ENCODE measurements at places on chromosomes 6 and 20.

DNA sequence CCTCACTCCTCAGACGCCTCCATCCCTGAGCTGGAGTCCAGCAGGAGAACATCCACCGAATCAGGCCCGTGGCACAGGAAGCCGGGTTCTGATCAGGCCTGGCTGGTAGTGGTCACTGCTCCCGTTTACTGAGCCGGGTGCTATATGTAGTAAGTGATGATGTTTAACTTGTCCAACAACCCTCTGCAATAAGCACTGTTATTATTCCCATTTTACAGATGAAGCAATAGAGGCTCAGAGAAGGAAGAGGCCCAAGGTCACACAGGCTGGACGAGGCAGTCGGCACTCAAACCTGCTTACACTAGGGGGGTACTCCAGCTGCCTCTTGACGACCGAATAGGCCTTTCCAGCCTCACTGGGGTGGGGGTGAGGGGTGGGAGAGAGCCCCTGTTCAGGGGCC, 14.3 kb upstream of the VSTM2L start:
- no peak for DNase-seq

DNA sequence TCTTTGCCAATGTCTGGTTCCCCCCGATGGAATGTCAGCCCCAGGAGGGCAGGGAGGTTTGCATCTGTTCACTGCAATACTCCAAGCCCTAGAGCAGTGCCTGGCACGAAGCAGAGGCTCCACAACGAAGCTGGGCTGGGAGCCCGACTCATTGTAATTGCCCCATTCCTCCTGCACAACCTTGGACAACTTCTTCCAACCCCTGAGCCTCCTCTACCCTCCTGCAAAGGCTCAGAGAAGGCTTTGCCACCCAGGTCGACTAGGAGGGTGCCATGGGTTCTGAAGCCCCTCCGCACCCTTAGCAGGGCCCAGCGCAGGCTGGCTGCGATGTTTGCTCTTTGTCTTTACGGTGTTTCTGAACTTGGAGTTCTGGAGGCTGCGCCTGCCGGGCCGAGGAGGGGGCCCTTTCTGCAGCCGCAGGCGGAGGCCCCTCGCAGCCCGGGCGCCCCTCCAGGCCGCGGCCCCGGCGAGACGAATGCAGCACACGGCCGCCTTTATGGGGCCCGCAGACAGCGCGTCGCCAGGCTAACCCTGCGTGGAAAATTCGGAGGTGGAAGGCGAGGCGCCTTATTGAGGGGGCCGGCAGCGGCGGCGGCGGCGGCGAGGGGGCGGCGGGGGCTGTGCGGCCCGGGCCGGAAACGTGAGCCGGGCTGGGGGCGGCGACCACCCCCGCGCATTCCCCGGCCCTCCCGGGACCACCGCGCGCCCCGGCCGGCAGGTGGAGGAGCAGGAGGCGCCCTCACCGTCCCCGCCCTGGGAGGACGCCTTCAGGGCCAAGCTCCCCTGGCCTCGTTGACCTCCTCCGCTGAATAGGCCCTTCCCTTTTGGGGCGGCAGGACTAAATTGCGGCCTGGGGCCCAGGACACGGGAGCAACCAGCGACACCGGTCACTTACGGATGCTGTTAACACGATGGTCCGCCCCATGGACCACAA, 27.0 kb downstream of the SNAI1 start:
- DNase-seq: no peak

DNA sequence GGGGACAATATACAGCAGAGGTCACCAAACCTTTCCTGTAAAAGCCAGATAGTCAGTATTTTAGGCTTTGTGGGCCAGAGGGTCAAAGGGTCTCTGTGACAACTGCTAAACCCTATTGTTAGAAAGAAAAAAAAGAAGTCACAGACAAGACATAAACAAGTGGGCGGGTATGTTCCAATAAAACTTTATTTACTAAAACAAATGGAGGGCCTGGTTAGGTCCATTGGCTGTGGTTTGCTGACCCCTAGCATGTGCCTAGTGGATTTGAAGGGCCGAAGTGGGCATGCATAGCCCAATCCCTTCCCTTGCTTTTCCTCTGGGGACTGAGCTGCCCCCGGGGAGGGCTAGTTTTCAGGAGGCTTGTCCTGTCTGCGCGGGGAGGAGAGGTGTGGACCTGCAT, 78.9 kb downstream of the SULF2 start:
- DNase-seq: no peak

- no peak for DNase-seq
Observed at GRCh38 chr6:151001387-151002056, 136.0 kb downstream of the MTHFD1L start.

DNA sequence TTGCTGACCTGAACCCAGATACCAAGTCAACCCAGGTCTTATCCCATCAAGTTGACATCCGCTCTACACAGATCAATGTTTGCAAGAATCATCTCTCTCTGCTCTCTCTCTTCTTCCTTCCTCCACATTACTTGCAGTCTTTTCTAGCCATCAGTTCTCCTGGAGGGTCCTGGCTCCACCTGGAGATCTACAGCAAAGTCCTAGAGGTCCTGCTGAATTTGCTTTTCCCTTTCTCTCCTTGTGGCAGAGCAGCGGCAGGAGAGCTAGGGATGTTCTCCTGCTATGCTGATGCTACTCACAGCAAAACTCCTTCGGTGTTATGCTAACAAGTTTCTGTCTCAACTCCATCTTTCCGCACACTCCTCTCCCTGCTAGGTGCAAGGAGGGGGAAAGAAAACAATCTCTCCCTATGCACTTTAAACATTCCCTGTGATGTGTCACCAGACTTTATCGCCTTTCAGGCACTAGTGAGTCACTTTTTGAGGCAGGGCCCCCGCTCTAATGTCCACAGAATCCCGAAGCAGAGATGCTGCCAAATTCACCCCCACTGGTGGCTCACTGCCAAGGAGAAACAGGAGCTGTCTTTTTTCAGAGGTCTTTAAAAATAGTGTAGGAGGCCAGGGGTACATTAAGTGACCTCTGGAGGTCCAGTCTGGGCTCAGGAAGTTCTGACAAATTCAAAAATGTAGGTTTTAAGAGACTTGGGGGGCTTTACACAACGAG, 62.6 kb downstream of the FAM50B start:
- DNase-seq: no peak

- no peak for DNase-seq
Observed at GRCh38 chr6:4489538-4489937, 286.7 kb upstream of the CDYL start.

GRCh38 chr6:119346936-119347335, 2.6 kb downstream of the MAN1A1 start:
- no peak for DNase-seq

GRCh38 chr20:36017048-36017951, 48.9 kb downstream of the CNBD2 start:
- DNase-seq: no peak

DNA sequence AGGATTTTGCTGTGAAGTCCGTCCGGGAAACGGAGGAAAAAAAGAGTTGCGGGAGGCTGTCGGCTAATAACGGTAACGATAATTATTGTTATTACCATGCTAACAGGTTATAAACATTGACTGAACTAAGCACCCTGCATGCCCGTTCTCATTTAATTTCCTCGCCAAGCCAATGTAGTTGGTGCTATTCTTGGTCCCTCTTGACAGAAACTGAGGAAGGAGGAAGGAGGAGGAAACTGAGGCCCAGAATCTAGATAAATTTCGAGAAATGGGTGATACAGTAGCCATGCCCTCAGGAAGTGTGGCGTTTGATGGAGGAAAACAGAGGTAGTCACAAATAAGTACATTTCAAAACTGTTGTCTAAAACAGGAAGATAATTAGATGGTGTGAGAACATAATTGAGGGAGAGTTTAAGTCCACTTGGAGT, 474 bp downstream of the TPX2 start:
- DNase-seq: no peak

- DNase-seq: no peak
Observed at GRCh38 chr6:73722318-73723060, 26.5 kb downstream of the CD109 start.

GRCh38 chr6:155528335-155528734, 72.7 kb upstream of the NOX3 start:
- DNase-seq: no peak

DNA sequence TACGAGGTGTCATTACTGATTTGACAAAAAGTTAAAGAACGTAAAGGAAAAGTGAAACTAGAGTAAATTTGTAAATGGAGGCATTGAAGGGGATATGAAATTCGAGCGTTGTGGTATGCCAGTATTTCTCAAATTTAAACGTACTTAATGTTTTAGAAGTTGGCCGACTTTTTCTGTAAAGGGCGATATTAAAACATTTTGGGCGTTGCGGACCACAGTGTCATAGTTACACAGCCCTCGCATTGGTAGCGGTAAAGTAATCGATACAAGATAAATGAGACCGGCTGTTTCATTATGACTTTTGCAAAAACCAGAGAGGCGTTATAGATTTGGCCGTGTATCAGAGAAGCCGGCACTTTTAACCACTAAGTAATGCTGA, 39.6 kb downstream of the OR2B2 start:
- no peak for DNase-seq

- no peak for DNase-seq
Observed at GRCh38 chr20:62770111-62770910, 26.0 kb upstream of the MRGBP start.

DNA sequence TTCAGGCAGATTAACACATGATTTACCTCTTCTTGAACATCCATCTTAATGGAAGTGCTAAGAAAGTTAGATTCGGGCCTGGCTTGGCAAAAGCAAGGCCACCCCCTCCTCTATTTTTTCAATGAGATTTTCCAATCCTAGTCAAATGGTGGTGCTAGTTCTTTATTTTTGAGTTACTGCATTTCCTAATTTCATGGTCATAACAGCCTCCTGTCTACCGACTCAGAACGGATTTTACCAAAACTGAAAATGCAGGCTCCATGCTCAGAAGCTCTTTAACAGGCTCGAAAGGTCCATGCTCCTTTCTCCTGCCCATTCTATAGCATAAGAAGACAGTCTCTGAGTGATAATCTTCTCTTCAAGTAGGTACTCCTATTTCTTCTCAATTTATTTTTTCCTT, 117.2 kb upstream of the ESR1 start:
- no peak for DNase-seq

DNA sequence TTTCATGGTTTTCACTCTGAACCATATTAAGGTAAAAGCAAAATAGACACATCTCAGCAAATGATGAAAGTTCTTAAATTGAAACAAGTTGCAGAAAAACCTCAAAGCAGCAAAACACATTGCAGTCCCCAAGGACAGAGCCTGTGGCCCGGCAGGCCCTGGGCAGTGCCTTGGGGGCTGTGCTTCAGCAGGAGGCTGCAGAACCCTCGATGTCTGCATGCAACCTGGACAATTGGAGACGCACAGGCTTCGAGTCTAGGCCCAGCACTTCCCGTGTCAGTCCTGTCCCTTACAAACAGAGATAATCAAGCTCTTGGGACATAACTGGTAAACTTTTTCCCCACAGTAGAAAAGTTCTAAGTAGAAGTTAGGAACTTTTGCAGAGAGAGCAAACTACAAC, 9.2 kb downstream of the PYGB start:
- DNase-seq: no peak

DNA sequence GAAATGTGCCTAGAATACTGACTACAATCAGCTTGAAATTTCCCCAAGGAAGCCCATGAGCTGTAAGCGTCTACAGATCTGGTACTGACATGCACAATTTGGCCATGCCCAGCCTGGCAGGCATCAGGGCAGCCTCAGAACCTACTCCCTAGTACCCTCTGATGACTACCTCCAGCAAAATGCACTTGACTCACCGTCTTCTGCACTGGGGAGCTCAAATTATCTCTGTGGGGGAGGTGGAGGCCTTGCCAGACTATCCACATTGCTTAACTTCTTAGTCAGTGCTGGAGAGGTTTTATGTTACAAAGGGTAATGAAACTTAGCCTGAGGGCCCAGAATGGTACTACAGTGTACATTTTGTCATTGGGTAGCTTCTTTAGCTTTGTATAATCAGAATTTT, 126.0 kb upstream of the ADGRF1 start:
- no peak for DNase-seq

GRCh38 chr6:145276756-145277155, 458.6 kb downstream of the EPM2A start:
- no peak for DNase-seq

GRCh38 chr6:84227044-84227433, 404 bp downstream of the CEP162 start:
- no peak for DNase-seq

GRCh38 chr6:149221774-149222070, 95.8 kb upstream of the TAB2 start:
- DNase-seq: no peak

GRCh38 chr6:37557645-37558114, 58.0 kb upstream of the CCDC167 start:
- no peak for DNase-seq

DNA sequence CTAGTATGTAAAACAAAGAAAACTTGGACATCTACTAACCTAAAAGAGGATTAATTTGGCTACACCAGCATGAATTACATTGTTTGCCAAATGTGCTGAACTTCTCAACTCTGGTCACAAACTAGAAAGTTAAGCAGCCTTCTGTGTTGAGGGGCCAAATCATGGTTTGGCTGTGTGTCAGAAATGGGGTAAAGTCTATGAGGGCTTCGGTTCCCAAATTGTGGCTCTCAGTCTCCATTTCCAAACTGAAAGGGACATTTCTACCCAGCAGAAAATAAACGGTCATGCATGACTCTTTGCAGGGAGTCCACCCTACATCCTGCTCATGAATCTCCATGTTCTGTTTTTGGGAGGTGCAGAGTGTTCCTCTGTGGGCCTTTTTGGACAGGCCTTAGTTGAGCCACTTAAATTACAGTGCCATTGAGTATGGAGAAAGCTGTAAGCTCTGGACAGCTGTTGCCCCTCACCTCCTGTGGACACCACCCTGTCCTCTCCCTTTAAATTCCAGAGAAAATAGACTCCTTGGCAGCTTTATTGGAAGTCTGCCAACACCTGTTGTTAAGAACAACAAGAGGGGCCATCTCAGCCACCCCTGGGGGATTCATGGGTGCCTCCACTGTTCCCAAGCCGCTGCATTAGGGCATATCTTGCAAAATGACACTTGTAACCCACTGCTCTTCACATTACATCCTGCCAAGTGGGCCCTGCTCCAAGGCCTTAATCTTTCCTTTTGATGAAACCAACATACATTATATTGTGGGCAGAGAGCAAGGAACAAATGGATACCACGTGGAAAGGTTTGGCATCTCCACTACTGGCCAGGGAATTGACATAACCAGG, 27.5 kb upstream of the SNRPC start:
- DNase-seq: no peak

- DNase-seq: no peak
Observed at GRCh38 chr6:34633256-34633655, 63.3 kb downstream of the ILRUN start.

- DNase-seq: no peak
Observed at GRCh38 chr20:61638802-61639585, 386.9 kb downstream of the CDH4 start.

GRCh38 chr6:56366141-56366852, 118.9 kb upstream of the COL21A1 start:
- no peak for DNase-seq

GRCh38 chr20:32460231-32460630, 102.1 kb downstream of the ASXL1 start:
- DNase-seq: no peak

DNA sequence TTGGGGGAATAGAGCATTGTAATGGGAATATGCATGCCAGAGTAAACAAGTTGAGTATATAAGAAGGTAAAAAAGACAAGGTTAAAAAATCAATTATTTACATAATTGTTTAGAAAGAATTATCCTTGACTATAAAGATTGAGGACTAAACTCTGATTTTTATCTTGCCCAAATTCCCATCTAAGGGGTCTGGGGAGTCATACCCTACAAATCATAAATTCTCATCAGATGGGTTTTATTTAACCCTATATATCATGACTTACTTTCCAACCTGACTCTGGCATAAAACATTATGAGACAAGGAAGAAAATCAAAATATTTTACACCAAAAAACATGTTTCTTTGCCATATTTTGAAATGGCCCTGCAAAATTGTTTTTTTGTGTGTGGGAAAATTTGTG, 12.7 kb downstream of the OR2B2 start:
- DNase-seq: no peak

- DNase-seq: no peak
Observed at GRCh38 chr20:61055180-61056010, 196.7 kb upstream of the CDH4 start.

All from liver (tissue), 10 donors.